NCI-H1436 (cell line): ENCODE measurements at places on chromosomes 5 and 9.

DNA sequence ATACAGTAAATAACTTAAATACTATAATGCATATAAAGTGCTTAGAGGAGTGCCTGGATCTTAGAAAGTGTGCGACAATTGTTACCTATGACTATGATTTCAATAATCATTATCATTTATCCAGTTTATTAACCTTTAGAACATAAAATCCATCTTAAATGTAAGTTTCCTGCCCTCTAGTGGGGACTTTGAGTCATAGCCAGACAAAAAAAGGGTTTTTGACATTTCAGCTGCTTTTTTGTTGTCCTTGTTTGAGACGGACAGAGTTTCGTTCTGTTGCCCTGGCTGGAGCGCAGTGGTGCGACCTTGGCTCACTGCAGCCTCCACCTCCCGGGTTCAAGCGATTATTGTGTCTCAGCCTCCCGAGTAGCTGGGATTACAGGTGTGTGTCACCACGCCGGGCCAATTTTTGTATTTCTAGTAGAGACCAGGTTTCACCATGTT, 9.7 kb upstream of the C9orf152 start:
- peak; percentile 25 for DNase-seq

DNA sequence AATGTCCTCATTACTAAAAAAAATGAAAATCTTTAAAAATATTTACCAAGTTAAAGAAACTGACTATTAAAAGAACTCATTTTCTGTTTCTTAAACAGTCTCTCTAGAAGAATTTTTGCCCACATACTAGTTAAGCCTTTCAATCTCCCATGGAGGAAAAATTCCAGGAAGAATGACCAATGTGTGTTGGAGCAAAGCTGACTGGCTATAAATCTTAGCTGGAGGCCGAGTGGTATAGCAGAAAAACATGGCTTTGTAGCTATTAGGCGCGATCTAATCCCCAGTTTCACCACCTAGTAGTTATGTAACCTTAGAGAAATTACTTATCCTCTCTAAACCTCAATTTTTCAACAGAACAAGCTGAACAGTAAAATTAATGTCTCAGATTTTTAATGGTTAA, 135.5 kb upstream of the PRLR start:
- DNase-seq = no peak

GRCh38 chr9:110543631-110544051, 35.9 kb downstream of the SVEP1 start:
- DNase-seq = no peak

- no peak for DNase-seq
Measured at GRCh38 chr5:22835686-22836085, 17.5 kb downstream of the CDH12 start.

- DNase-seq = no peak
Measured at GRCh38 chr5:56302027-56302426, 68.9 kb upstream of the ANKRD55 start.

DNA sequence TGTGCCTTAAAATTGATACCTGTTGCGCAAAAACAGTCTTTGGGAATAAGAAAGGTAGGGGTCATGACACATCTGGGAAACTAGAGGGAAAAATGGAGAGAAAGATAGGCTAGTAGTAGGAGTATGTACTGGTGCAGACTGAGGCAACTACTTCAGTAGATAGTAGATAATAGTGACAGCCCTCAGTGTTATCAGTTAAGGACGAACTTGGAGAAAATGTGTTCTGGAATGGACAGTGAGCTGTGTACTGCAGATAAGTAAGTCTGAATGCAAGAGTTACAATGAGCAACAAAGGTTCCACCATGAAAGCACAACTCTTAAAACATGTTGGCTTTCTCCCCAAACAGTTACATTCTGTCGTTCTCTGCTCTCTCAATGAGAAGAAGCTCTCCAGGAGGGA, 6.5 kb upstream of the INSL6 start:
- no peak for DNase-seq

DNA sequence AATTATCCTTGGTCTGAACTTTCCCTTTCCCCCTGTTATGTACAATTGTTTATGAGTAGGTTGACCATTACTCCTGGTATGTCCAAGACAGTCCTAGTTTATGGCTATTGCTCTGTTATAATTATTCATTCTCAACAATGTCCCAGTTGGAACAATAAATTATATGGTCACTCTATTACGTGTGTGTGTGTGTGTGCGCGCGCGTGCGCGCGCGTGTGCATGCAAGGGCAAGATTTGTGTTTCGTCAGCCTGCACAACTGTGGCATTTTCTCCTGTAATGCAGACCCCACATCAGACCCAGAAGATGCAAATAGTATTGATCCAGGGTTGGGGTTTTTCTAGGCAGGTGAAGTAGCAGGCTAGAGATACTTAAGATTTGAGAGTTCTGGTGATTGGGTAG, 88.4 kb downstream of the ESM1 start:
- no peak for DNase-seq

DNA sequence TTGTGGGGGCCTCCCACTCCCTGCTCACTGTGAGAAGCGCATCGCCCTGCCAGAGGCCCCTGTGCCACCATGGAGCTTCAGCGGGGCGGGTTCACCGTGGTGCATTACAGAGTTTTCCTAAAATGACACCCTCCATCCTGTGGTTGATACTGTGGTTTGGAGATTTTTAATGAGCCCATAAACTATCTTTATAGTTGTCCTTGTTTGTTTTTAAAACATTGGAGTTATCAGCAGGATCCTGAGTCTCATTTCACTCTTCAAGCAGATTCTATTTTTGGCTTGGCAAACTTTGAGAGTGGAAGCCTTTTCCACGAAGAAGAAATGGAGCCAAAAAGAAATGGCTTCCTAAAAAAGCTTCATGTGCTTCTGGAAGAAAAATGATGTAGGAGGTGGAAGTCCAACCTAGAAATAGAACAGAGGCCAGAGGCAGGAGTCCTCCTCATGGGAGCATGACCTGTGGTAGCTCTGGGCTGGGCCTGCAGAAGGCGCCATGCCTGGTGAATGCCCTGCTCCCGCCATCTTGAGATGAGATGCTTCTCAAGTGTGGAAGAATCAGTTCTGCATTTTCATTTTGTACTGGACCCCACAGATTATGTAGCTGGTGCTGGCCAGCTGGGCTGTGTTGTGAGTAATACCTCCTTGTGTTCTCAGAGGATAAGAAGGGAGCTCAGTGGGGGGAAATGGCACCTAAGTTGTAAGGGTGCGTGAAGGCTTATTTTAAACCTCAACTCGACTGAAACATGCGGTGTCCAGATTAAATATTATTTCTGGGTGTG, 79.0 kb upstream of the RAI14 start:
- no peak for DNase-seq

- DNase-seq = no peak
Measured at GRCh38 chr5:169647566-169647965, 10.5 kb downstream of the DOCK2 start.

DNA sequence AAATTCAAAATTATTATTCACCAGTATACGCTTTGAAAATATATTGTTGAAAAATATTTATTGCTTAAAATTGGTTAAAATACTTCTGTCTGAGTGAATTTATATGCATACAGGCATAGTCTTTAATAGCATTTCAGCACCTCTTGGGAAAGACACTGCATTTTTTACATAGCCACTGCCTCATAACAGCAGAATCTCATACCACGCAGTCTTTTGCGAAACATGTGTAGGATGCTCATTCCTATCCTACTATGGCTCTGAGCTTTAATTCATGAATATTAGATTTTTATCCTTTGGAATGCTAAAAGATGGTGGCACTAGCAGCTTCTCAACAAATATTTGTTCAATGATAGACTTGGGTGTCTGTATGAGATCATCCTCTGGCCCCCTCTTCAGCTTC, 94.0 kb upstream of the SH3GL2 start:
- DNase-seq = no peak

- DNase-seq = no peak
Measured at GRCh38 chr9:19137282-19137681, 10.0 kb upstream of the PLIN2 start.

DNA sequence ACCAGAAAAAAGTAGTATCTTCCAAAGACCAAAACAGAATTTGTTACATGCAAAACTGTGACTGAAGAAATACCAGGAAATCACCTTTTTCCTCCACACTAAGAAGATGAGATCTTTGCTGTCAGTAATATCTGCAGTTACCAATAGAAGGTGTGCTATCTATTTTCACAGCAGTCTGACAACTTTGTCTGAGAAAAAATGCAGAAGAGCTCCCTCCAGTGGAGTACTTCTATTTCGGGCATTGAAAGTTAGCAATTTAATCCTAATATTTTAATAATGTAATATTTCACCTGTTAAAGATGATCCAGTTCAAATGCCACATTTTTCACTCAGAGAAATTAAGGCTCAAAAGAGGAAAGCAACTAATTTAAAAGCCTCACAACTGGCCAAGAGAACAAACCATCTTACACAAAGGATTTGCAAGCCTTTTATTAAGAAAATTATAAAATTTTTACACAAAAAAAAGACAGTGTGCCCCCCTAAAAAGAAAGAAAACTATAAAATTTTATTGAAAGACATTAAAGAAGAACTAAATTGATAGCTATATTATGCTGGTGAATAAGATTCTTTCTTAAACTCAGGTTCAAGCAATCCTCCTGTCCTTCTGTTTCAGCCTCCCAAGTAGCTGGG, 50.6 kb downstream of the DEPDC1B start:
- DNase-seq = no peak

GRCh38 chr5:52885614-52886013, 97.9 kb downstream of the ITGA1 start:
- no peak for DNase-seq

DNA sequence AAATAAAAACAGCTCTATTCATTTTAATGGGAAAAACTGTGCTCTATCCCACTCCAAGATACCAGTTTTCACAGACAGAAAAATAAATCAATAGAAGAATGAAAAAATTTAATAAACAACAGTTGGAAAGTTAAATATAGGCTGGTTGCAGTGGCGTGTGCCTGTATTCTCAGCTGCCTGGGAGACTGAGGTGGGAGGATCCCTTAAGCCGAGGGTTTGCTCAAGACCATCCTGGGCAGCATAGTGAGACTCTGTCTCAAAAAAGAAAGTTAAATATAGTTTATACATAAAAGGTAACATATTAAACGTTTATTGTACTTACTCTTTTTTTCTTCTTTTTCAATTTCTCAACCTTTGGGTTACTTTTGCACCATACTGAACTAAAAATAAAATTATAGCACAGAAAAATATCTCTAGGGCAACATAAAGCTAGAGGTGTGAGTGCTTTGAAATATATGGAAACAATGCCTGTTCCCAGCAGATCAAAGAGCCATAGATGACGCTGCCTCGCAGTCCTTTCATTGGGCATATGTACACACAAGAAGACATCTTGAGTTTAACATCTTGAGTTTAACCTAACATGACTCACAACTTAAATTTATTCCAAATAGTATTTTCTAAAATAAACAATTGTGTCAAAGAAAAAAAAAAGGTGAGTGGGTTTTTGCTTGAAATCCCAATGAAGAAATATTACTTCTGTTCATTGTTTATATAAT, 25.7 kb upstream of the KLF9 start:
- no peak for DNase-seq

GRCh38 chr5:108541836-108542235, 159.9 kb upstream of the FBXL17 start:
- DNase-seq = no peak

DNA sequence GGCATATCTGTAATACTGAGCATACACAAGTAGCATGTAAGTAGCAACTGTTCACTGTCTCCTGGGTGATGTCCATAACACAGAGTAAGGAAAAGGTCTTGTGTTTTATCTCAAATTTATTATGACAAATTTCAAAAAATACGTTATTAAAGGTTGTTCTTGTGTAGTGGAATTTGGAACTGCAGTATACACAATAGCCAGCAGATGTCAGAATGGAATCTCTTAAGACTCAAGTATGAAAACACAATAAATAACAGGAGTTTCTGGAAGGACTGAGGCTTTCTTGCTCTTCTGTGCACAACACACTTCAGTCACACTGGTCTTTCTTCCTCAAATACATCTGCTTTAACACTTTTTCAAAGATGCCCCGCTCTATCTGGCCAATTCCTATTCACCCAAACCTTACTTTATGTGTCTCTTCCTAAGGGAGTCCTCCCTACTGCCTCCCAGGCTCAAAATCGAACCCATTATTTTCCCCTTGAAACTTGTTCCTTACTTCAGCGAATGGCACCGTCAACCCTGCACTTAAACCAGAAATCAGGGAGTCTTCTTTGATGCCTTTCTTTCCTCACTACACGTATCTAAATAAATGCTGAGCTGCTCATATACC, 6.5 kb upstream of the FBXO10 start:
- DNase-seq = peak; percentile 41

DNA sequence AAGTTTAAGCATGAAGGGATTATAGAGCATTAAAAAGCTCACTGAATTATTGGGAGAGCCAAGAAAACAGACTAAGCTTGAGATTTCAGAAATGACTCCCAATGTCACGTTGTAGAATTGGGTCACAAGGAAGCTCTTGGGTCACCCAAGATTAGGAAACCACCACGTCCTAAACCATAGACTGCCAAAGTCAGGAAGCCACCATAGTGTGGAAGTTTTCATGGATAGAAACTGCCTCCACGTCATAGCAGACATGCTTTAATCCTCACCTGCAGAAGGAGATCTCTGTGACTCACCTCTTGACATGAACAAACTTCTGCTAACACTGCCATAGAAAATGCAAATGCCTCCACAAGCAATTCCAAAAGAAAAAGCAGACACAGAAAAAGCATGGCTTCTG, 106.3 kb downstream of the SLC1A3 start:
- DNase-seq = no peak

DNA sequence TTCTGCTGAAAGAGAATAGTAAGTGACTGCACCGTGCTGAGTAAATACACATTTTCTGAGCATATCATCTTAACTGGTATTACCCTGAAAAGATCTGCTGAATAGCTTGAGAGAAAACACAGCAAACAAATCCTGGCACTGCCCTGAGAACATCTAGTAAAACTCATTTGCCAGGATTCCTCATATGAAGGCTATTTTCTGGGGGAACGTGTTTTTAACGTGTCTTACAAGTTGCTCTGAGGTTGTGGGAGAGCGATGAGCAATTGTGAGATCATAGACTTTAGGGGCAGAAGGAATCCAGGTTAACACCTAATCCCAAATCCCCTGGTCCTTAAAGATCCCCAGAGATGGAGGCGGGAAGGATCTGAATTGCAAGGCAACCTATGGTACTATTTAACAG, 331.9 kb upstream of the RFX3 start:
- no peak for DNase-seq

GRCh38 chr9:92385477-92385876, 18.9 kb downstream of the OGN start:
- DNase-seq = no peak

- no peak for DNase-seq
Measured at GRCh38 chr9:97860451-97861147, 7.6 kb downstream of the FOXE1 start.

DNA sequence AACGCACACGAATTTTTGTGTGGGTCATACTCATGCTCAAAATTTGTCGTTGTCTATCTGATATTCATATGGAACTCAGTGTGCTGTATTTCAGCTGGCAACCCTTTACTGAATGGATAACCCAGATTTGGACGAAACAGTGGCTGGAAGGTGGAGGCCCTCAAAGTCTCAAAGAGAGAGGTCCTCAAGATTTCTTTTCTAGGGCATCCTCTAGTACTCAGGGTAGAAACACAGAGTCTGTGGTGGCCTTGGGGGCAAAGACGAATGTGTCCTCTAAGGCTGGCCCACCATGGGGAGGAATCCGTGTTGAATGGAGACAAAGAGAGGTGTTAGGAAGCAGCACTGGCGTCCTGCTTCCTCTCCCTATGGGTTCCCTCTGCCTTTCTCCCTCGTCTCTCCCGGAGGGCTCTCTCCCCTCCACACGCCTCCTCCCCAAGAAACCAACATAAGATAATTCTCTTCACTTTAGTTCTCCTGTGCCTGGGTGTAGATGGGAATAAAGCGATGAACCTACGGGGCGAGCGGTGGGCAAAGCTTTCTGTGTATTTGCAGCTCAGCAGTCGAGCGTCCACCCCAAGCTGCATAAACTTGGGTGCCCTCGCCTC, 333.7 kb downstream of the CWC27 start:
- no peak for DNase-seq

GRCh38 chr5:3350781-3351180, 244.9 kb upstream of the IRX1 start:
- DNase-seq = no peak
